ENCODE measurements at places on chromosomes 5 and 9.

GRCh38 chr9:128438343-128439109, 17.3 kb upstream of the ODF2 start:
- no peaks in the 10 kb centered on the region for H3K36me3 ChIP-seq
- peak; percentile 92 for DNase-seq

DNA sequence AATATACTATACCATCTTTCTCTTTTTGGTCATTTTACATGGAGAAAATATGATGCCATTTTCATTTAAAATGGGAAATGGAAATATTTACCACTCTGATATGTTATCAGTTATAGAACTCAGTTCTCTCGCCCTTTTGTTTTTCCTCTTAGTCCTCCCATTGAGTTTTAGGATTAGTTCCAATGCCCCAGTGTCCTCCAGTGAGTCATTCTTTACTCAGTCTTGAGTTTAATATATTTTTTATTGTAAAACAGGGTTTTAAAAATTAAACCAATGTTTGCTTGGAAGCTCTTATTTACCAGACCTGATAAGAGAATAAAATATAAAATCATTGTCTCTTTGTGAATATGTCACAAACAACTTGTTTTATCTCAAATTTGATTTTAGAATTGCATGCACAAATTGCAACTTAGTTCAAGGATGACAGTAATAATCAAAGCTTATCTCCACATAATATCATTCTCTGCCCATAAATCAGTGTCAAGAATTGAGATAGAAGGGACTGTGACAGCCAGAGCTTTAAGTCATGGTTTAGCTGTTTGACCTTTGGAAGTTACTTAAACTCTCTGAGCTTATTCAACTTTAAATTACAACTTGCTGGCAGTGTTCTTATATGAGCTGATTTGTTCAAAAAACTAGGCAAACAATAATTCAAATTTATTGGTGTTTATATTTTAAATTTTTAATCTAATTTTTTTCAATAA, 166.4 kb downstream of the PAM start:
- no peaks in the 10 kb centered on the region for H3K4me1 ChIP-seq
- H3K4me3 ChIP-seq: no peak overlapping the region
- H3K27ac ChIP-seq: no peak overlapping the region
- H3K36me3 ChIP-seq: peaks cover 24% of the 10 kb centered on the region

DNA sequence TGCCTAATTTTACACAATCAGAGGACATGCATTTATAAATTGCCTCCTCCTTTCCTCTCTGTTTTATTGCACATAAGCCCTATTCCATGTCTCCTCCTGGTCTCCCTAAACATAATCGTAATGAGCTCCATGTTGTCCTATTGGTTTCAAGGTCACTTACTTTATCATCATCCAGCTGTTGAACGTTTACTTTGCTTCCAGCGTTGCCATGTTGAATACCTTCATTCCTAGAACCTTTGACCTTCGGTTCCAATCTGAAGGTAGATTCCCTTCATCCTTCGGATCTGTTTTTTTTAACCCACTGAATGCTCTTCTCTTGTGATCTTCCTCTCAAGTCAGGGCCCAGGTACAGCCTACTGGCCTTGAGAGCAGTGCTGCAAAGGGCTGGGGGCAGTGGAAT, 84.3 kb downstream of the PJA2 start:
- H3K4me3 ChIP-seq: no peak overlapping the region
- DNase-seq: no peak
- H3K4me1 ChIP-seq: no peaks in the 10 kb centered on the region

- H3K27me3 ChIP-seq: no peaks in the 10 kb centered on the region
- no peak for DNase-seq
- peak overlapping the region; percentile 74 for H3K27ac ChIP-seq
- no peaks in the 10 kb centered on the region for H3K36me3 ChIP-seq
- peak overlapping the region; percentile 82 for H3K4me3 ChIP-seq
Observed at GRCh38 chr5:176542596-176543427, 5.6 kb upstream of the RNF44 start.

- H3K27me3 ChIP-seq: no peaks in the 10 kb centered on the region
- H3K4me3 ChIP-seq: no peak overlapping the region
- no peak overlapping the region for H3K27ac ChIP-seq
- no peaks in the 10 kb centered on the region for H3K36me3 ChIP-seq
Observed at GRCh38 chr5:68452286-68452685, 236.7 kb downstream of the PIK3R1 start.

GRCh38 chr9:106717686-106718085, 145.3 kb upstream of the ZNF462 start:
- no peaks in the 10 kb centered on the region for H3K4me1 ChIP-seq
- H3K27ac ChIP-seq: no peak overlapping the region
- no peaks in the 10 kb centered on the region for H3K36me3 ChIP-seq
- H3K4me3 ChIP-seq: no peak overlapping the region

DNA sequence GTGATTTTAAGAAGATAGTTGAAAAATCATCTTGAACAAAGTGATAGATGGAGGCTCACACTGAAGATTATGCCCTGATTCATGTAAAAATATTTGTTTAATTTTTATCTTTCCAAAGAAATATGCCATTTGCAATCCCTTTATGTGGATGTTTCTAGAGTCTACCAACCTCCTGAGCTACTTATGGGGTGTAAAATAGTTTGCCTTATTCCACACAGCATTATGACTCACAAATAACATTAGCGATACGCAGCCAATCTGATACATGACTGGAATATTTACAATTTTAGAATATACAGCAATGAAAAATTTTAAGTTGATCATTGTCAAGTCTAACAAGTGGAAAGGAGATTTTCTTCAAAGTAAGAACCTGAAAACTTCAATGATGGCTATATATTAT, 327.5 kb downstream of the EDIL3 start:
- no peaks in the 10 kb centered on the region for H3K36me3 ChIP-seq
- no peaks in the 10 kb centered on the region for H3K4me1 ChIP-seq
- no peak overlapping the region for H3K4me3 ChIP-seq
- no peak overlapping the region for H3K27ac ChIP-seq

DNA sequence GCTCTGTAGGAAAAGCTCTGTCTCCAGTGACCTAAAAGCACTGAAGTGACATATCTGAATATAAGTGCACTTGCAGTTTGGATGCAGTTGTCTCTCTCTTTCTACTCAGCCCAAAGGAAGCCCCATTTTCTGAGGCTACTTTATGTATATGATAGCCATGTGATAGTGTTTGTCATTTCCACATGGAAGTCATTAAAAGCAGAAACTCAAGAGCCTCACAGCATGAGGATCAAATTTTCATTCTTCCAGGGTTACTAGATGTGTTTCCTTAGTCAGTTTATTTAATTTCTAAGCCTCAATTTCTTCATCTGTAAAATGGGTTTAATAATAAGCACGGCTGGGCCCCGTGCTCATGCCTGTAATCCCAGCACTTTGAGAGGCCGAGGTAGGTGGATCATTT, 36.7 kb downstream of the RNF44 start:
- DNase-seq: no peak
- H3K27me3 ChIP-seq: no peaks in the 10 kb centered on the region
- H3K4me1 ChIP-seq: no peaks in the 10 kb centered on the region
- no peak overlapping the region for H3K4me3 ChIP-seq
- H3K36me3 ChIP-seq: peaks cover 55% of the 10 kb centered on the region
- no peak overlapping the region for H3K27ac ChIP-seq

DNA sequence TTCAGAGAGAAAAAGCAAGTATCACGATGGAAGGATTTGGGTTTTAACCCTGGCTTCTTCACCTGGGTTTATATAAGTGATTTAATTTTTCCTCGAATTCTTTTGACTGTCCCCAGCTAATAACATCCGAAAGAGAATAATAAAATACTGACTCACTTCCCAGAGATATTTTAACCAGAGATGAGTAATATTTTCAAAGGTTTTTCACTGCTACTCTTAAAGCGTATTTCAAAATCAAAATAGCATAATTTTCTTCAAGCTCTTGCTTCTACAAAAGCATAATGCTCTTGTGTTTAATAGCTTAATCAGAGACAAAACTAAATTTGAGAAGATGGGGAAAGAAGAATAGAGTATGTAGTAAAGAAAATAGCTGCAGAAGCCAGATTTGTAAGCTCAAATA, 215.2 kb upstream of the PTGER4 start:
- no peak overlapping the region for H3K4me3 ChIP-seq
- H3K4me1 ChIP-seq: peaks cover 23% of the 10 kb centered on the region
- peaks cover 7% of the 10 kb centered on the region for H3K36me3 ChIP-seq
- no peaks in the 10 kb centered on the region for H3K27me3 ChIP-seq

GRCh38 chr5:124927735-124928134, 181.3 kb upstream of the ZNF608 start:
- H3K36me3 ChIP-seq: no peaks in the 10 kb centered on the region
- DNase-seq: no peak
- no peak overlapping the region for H3K27ac ChIP-seq
- H3K27me3 ChIP-seq: no peaks in the 10 kb centered on the region
- H3K4me3 ChIP-seq: no peak overlapping the region
- no peaks in the 10 kb centered on the region for H3K4me1 ChIP-seq

GRCh38 chr5:139701056-139701741, 53.0 kb downstream of the CXXC5 start:
- H3K4me1 ChIP-seq: peaks cover 48% of the 10 kb centered on the region
- no peak overlapping the region for H3K27ac ChIP-seq
- no peaks in the 10 kb centered on the region for H3K36me3 ChIP-seq
- H3K4me3 ChIP-seq: no peak overlapping the region

DNA sequence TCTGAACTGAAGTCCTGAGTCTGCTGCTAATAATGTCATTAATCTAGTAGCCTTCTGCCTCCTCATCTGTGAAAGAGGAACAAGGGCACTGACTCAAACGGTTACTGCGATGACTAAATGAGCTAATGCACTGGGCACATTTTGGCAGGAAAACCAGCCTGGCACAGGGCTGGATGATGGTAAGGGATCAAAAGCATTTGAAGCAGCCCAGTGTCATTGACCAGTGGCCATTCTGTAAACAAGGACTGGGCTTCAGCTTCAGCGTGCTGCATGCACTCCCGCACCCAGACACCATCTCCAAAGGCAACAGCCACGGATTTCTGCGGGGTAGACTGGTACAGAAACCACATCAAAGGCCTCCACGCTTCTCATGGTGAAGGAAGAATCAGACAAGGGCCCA, 8.0 kb downstream of the GCNT4 start:
- H3K4me1 ChIP-seq: peaks cover 55% of the 10 kb centered on the region
- H3K27me3 ChIP-seq: no peaks in the 10 kb centered on the region
- peaks cover 17% of the 10 kb centered on the region for H3K36me3 ChIP-seq
- H3K27ac ChIP-seq: peak overlapping the region; percentile 3

DNA sequence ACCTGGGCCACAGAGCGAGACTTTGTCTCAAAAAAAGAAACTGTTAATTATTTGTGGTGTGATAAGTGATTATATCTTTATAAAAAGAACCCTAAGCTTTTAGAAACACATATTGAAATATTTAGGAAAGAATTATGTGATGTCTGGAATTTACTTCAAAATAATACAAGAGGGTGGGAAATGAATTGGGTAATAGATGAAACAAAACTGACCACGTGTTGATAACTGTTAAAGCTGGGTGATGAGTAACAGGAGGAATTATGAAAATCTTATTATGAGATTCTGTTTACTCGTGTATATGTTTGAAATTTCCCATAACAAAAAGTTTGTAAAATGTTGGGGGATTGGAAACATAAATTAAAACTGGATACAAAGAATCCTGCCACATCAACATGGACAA, 33.0 kb upstream of the PPP2CA start:
- no peaks in the 10 kb centered on the region for H3K36me3 ChIP-seq
- peaks cover 2% of the 10 kb centered on the region for H3K27me3 ChIP-seq
- H3K4me3 ChIP-seq: no peak overlapping the region
- peaks cover 2% of the 10 kb centered on the region for H3K4me1 ChIP-seq

DNA sequence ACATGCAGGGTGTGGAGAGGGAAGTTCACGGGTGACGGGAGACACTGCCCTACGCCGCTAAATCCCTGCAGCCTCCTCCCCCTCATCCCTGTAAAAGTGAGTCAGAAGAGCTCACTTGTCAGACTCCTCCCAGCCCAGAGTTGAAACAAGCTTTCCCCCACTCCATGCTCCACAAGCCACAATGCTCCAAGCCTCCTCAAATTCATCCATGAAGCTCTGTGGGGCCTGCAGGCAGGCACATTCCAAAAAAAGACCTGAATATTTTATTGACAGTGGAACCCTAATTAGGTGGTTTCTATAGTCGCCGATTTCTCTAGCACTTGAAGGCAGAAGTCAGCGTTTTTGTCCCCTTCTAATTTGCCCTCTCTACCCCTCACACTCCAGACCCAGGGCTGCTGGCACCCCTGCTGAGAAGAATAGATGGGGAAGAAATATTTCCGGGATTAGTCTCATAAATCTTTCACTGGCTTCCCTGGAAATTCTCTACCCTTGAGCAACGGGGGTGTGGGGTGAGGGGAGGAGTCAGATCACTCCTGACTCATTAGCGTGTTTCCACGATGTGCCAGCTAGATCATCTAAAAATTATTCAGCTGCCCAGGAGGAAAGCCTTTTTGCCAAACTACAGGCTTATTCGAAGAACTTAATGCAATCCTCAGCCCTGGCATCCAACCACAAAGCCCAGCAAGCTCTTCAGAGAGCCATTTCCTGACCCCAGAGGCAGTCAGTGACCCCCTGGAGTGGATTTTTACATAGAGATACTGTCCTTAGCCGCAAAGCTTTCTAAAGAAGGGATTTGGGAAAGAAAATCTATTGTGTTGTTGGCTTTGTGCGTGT, 97.1 kb downstream of the ENC1 start:
- no peak overlapping the region for H3K4me3 ChIP-seq
- H3K27me3 ChIP-seq: peaks cover 9% of the 10 kb centered on the region

GRCh38 chr9:21294364-21294774, 10.7 kb downstream of the IFNA5 start:
- no peaks in the 10 kb centered on the region for H3K36me3 ChIP-seq
- peaks cover 11% of the 10 kb centered on the region for H3K27me3 ChIP-seq
- peaks cover 13% of the 10 kb centered on the region for H3K4me1 ChIP-seq
- DNase-seq: no peak
- no peak overlapping the region for H3K27ac ChIP-seq
- no peak overlapping the region for H3K4me3 ChIP-seq

GRCh38 chr5:160181965-160182622, 47.2 kb upstream of the FABP6 start:
- no peaks in the 10 kb centered on the region for H3K36me3 ChIP-seq
- no peak for DNase-seq
- no peak overlapping the region for H3K27ac ChIP-seq
- H3K27me3 ChIP-seq: peaks cover 14% of the 10 kb centered on the region

DNA sequence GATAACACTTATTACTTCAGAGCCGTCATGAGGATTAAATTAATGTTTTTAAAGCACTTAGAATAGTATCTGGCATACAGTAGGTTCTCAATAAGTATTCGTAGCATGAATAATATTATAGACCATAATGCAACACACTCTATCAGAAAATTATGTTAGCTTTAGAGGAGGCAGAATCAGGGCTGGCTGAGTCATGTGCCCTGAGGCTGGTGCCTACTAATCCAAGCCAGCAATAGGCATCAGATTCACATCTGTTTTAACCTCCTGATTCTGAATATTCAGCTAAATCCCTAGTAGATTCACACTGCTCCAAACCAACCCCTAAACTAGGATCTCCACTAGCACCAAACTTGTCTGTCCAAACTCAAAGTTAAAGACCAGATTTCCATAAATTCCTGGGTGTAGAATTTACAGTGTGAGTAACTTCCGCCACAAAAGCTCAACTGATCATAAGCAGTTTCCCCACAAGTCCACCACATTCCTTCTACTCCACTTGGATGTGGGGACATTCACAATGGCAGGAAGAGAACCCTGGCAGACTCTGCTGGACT, 170.0 kb upstream of the DAPK1 start:
- H3K4me1 ChIP-seq: no peaks in the 10 kb centered on the region
- H3K36me3 ChIP-seq: no peaks in the 10 kb centered on the region
- H3K27me3 ChIP-seq: peaks cover 14% of the 10 kb centered on the region

DNA sequence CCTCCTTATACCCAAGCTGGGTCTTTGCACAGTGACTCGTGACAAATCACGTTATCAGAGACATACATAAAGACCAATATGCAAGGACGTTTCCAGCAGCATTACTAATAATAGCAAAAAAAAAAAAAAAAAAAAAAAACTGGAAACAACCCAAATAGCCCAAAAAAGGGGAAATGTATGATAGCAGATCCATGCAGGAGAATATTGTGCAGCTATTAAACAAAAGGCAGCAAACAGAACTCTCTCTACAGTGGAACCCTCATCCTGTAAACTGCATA, 37.7 kb downstream of the C5orf15 start:
- H3K4me1 ChIP-seq: peaks cover 79% of the 10 kb centered on the region
- H3K27ac ChIP-seq: peak overlapping the region; percentile 94

Measured in activated naive CD8-positive, alpha-beta T cell treated with anti-CD3 and anti-CD28 coated beads, Interleukin-2, amount 50 U/mL, for 24 hours (primary cell).